NCI-H226 (cell line): ENCODE measurements at places on chromosomes 11 and 22.
A peak's percentile ranks its signal among the peaks of the same experiment; 100 is the strongest.

DNA sequence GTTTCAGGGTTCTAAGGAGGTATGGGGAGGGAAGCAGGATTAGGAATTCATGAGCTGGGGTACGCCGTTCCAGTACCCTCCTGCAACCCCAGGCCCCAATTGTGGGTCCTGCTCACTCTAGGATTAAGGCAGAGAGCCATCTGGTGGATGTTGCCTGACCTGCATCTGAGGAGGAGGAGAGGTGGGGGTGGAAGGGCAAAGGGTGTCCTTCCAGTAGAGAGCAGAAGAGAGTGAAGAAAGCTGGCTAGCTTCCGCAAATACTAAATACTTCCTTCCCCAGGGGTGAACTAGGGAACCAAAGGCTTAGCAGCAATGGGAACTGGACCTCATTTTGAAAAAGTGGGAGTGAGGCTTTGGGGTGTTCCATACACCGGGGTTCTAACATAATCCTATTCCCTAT lies 10.6 kb downstream of the LRRC51 start:
- DNase-seq = peak; percentile 15

DNA sequence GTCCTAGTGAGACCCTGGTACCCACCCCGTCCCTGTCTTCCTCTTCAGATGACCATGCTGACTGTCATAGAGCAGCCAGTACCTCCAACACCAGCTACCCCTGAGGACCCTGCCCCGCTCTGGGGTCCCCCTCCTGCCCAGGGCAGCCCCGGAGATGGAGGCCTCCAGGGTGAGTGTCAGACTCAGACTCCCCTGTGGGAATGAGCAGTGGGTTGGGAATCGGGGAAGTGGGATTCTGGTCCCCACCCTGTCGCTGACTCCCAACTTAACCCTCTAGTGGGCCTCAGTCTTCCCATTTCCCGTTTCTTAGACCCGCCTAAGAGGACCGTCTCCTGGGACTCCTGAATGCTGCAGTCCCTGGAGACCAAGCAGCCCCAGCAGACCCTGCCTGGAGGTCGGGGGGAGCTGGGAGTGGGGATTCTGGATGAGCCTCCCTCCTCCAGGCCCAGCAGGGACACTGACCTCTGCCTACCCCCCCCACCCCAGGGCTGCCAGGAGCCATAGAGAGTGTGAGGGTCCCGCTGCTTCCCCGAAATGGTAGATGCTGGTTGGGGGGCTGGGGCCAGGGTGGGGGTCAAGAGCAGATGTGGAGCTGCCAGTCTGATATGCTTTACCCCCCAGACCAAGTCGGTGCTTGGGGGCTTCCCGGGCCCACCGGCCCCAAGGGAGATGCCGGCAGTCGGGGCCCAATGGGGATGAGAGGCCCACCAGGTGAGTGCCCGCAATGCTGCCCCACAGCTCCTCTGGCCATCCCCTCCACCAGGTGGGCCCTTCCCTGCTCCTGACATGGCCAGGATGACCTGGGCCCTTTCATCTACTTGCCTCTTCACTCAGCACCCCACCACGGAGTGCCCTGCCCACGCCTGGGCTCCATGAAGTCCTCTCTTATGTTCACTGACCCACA lies 25.5 kb downstream of the EMID1 start:
- DNase-seq = no peak

DNA sequence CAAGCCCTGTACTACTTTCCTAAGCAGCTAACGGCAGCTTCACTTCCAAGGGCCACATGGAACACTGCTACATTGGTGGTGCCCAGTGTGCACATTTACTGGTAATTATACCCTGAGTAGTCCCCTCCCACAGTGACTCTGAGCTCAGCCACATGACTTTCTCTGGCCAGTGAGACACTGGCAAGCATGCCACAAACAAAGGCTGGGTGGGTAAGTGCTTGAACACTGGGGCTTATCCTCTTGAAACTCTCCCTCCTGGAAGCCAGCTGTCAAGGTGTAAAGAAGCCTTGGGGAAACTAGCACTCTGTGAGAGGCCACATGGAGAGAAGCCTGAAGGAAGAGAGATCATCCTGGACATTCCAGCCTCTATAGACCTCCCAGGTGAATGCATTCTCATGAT lies 54.4 kb upstream of the DRD2 start:
- no peak for DNase-seq

DNA sequence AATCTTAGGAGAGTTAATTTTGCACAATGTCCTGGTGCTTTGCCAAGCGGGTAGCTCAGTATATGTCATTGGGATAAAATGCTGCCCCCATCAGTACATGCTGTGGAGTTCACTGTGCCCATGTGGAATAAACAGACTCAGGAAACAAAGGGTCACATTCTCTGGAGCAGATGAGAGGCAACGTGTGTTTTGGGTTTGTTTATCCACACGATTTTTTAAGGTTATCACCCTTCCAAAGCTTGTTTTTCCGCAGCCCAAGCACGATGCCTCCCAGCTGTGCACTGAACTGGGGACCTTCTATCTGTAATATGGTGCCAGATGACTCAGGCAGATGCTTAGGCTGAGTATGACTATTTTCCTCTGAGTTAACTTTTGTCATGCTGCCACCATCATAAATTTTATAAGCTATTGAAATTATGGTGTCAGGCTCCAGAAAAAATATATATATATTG lies 6.5 kb downstream of the OR4D6 start:
- no peak for DNase-seq

DNA sequence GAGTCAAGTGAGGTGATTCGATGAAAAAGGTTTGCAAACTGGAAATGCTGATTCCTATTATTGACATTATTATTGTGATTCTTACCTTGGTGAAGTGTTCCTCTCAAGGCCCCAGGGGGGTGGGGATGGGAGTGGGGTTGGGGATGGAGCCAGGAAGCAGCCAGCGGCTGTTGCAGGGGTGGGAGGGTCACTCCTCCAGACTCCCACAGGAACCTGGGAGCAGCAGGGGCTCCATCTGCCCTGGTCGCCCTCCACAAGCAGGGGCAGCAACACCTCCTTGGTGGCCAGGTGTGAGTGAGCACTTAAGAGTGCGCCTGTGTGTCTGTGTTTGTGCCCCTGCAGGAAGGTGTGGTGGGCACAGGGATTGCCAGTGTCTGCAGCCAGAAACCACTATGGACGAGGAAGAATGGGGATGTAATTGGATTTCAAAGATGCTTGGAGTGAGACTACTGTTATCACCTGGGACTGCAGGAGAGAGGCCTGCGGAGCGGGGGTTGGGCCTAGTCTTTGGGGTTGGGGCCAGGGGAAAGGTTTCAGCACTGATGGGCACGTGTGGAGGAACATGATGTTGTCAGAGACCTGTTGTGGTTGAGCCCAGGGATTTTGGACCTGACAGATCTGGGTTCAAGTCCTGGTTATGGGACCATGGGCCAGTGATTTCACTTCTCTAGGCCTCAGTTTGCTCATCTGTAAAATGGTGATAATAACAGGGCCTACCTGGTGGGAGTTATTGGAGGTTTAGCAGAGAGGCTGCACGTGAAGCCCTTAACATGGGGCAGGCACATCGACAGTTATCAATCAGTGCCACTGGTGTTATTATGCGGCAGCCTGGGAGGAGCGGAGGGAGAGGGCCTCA lies 3.6 kb upstream of the TP53I11 start:
- no peak for DNase-seq

GRCh38 chr22:28015046-28015425 lies 96.0 kb upstream of the PITPNB start:
- DNase-seq = no peak

DNA sequence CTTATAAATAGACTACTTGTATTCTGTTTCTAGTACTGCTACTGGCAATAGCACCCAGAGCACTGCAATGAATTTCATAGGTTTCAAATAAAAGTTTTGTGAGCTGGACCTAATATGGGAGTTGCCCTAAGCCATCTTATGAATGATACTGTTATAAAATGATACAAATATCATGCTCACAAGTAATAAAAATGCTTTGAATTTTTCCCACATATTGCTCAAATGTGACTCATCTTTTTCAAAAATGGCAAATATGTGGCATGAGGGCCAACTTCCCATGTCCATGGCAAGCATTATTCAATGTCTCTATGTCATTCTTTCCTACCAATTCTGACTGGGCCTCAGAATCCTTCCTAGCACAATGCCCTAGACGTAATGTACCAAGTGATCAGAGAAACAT lies 137.6 kb downstream of the TRPC6 start:
- DNase-seq = peak; percentile 69

- no peak for DNase-seq
Measured at GRCh38 chr22:47344414-47344813, 582.0 kb downstream of the TBC1D22A start.

DNA sequence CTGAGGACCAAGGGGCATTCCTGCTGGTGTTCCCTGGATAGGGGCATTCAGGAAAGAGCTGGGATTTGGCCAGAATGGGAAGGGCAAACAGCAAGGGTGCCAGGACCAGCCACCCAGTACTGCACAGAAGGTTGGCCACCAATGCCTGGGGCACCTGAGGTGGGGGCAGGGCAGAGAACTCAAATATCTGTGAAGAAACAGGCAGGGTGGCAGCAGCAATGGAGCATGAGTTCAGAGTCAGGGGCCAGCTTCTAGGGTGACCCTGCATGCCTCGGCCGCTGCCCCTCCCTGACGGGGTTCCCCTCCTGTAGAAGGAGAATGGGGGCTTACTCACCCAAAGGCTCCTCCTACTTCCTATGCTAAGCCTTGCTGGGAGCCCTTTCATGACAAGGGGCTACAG lies 79.3 kb upstream of the SHANK2 start:
- no peak for DNase-seq

DNA sequence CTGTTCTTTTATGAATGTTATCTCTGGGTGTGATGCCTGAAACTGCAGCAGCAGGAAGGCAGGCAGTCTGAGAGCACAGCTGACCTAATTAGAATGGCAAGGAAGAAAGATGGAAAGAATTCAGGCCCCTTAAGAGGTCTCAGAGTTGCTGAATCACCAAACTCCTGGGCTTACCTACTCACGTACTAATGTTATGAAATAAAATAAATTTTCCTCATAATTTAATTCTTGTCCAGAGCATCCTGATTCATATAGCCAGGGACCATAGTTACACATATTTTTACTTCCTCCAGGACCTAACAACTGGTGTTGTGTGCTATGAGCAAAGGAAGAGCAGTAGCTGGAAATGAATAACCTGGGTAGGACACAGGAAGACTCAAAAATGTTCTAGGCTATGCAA lies 41.9 kb downstream of the SNX19 start:
- peak; percentile 61 for DNase-seq

GRCh38 chr11:2674658-2675131 lies 25.1 kb downstream of the KCNQ1OT1 start:
- DNase-seq = no peak

- DNase-seq = no peak
Measured at GRCh38 chr11:3138178-3139085, 26.7 kb downstream of the OSBPL5 start.

- DNase-seq = no peak
Measured at GRCh38 chr11:19320827-19321226, 80.1 kb upstream of the E2F8 start.

DNA sequence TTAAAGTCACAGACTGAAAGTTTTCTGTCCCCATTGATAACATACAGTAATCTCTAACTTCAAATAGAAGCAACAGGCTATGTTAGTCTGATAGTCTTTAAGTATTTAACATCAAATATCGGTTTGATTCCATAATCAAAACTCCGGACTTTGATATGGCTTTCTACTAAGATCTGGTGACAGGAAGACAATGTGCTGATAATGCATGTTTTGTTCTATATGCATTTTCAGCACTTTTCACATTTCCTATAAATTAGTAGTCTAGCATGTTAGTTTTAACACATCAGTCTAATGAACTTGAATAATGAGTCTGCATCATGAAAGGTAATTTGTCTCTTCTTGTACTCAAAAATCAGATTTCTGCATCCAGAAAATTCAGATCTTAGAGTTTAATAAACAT lies 252.7 kb downstream of the SBF2 start:
- no peak for DNase-seq

GRCh38 chr11:33721426-33721825 lies 14.8 kb downstream of the CD59 start:
- no peak for DNase-seq

GRCh38 chr11:6637871-6638270 lies 17.7 kb downstream of the DCHS1 start:
- peak; percentile 75 for DNase-seq

GRCh38 chr11:995752-996420 lies 40.6 kb downstream of the MUC6 start:
- DNase-seq = peak; percentile 93
